Activated T-helper 2 cell treated with anti-CD3 and anti-CD28 coated beads, Interferon-gamma antibody, Interleukin-2, Interleukin-4, amounts not matched to agents 10 μg/mL and 5 μg/mL and 100 μg/mL, durations not matched to agents 14 hours and 24 hours and 36 hours (primary cell): ENCODE measurements at places on chromosomes 3 and 15. TPM values are rescaled to one million over a fixed set of nuclear protein-coding genes. Genes with fewer than 3 reads are reported as not detected.
A peak's percentile ranks its signal among the peaks of the same experiment; 100 is the strongest.

GRCh38 chr3:82378392-82378791, 616.9 kb upstream of the GBE1 start:
- H3K4me1 ChIP-seq = no peaks in the 10 kb centered on the region
- H3K27ac ChIP-seq = no peak overlapping the region
- DNase-seq = no peak
- H3K27me3 ChIP-seq = no peaks in the 10 kb centered on the region
- no peak overlapping the region for H3K4me3 ChIP-seq
- H3K36me3 ChIP-seq = no peaks in the 10 kb centered on the region

DNA sequence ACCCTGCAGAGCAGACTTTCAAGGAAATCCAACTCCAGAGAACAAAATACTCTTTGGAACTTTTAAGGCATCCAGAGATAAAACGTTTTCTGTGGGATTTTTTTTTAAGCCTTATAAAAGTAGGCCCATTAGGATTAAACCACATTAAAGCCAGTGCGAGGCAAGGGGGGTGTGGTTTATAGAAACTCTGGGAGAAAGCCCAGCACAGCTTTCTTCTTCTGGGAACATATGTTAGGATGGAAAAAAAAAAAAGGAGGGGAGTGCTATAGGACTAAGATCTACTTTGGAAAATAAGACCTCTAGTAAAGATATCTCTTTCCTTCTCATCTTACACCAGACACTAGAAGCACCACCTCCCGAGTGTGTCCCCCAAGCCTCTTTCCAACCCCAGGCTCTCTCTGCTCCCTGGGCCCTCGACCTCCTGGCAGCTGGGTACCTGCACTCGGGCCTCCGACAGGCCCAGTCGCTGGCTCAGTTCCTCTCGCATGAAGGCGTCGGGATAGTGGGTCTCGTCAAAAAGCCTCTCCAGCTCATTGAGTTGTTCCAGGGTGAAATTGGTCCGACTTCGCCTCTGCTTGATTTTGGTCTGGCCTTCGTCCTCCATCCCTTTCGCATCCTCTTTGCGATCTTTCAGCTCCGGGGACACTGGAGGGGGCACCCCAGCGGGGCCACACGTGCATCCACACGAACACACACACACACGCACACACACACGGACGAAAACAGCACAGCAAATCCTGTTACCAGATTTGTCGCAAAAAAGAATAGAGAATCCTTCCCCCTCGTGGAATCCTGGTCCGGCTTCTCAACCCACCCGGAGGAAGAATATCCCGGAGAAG, 3.8 kb downstream of the SHOX2 start:
- no peak overlapping the region for H3K27ac ChIP-seq
- peaks cover 36% of the 10 kb centered on the region for H3K4me1 ChIP-seq
- H3K4me3 ChIP-seq = peak overlapping the region; percentile 13
- H3K36me3 ChIP-seq = peaks cover 3% of the 10 kb centered on the region
- DNase-seq = no peak

- H3K27ac ChIP-seq = no peak overlapping the region
- no peak overlapping the region for H3K4me3 ChIP-seq
Measured at GRCh38 chr3:195042743-195043606, 228.0 kb downstream of the XXYLT1 start.

DNA sequence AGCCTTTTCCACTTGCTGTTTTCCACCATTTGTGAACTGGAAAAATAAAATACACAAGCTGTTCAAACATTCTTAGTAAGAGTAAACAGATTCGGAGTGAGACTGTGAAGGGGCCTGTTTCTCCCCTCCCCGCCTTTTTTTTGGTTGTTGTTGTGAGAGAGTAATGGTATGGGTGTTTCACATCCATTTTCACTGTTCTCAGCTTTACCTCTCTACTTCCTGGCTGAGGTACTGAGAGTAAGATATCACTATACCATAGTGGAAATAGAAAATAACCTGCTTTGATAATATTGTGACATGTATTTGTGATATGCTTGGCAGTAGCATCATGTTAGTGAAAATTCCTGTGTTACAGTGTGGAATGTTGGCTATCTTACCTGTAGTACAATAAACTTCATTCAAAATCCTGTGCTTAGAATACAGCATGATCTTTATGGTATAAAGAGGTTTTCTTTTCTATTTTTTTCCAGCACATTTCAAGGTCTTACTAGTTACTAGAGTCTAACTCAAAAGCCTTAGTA, 12.0 kb downstream of the CNTN4 start:
- DNase-seq = no peak
- H3K4me1 ChIP-seq = no peaks in the 10 kb centered on the region
- H3K4me3 ChIP-seq = no peak overlapping the region
- H3K27me3 ChIP-seq = no peaks in the 10 kb centered on the region
- no peaks in the 10 kb centered on the region for H3K36me3 ChIP-seq
- no peak overlapping the region for H3K27ac ChIP-seq

- H3K27me3 ChIP-seq = peaks cover 10% of the 10 kb centered on the region
- no peak overlapping the region for H3K4me3 ChIP-seq
- no peaks in the 10 kb centered on the region for H3K36me3 ChIP-seq
- DNase-seq = no peak
- H3K4me1 ChIP-seq = no peaks in the 10 kb centered on the region
Measured at GRCh38 chr3:31724651-31725050, 191.9 kb downstream of the STT3B start.

GRCh38 chr15:27111323-27111722, 140.3 kb downstream of the GABRG3 start:
- no peak overlapping the region for H3K27ac ChIP-seq
- H3K4me3 ChIP-seq = no peak overlapping the region
- DNase-seq = no peak
- no peaks in the 10 kb centered on the region for H3K36me3 ChIP-seq
- H3K27me3 ChIP-seq = no peaks in the 10 kb centered on the region
- no peaks in the 10 kb centered on the region for H3K4me1 ChIP-seq

GRCh38 chr15:70213794-70214193, 116.1 kb upstream of the TLE3 start:
- DNase-seq = no peak
- peaks cover 9% of the 10 kb centered on the region for H3K27me3 ChIP-seq
- no peak overlapping the region for H3K27ac ChIP-seq
- no peak overlapping the region for H3K4me3 ChIP-seq

DNA sequence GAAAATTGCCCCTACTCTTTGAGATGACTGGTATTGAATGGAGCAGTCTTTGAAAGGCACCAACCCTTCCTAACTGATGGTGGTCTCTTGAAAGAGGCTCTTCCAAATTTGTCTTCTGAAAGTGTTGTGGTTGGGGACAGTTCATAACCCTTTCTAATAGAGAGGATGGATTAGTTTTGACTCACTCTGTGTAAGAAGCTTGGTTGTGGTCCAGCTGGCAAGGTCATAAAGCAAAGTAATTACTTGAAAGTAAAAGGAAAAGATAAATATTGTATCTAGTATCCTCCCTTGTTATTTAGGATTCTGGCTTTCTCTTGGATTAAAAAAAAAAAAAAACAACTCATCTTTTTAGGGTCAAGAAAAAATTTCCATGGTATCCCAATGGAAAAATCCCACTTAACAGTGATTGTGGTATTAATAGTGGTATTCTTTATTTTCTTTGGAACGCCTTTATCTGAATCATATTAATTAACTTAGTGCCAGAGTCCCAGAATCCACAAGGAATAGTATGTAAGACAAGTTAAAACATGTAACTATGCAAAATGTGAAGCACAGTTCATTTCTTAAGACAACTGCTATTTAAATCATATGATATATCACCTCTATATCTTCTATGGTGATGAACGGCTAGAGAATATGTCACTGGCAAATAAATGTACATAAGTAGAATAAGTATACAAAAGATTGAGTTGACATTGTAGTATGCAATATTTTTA, 469.3 kb upstream of the CDIN1 start:
- no peaks in the 10 kb centered on the region for H3K36me3 ChIP-seq
- no peaks in the 10 kb centered on the region for H3K4me1 ChIP-seq
- no peaks in the 10 kb centered on the region for H3K27me3 ChIP-seq
- no peak overlapping the region for H3K4me3 ChIP-seq
- no peak overlapping the region for H3K27ac ChIP-seq
- DNase-seq = no peak

DNA sequence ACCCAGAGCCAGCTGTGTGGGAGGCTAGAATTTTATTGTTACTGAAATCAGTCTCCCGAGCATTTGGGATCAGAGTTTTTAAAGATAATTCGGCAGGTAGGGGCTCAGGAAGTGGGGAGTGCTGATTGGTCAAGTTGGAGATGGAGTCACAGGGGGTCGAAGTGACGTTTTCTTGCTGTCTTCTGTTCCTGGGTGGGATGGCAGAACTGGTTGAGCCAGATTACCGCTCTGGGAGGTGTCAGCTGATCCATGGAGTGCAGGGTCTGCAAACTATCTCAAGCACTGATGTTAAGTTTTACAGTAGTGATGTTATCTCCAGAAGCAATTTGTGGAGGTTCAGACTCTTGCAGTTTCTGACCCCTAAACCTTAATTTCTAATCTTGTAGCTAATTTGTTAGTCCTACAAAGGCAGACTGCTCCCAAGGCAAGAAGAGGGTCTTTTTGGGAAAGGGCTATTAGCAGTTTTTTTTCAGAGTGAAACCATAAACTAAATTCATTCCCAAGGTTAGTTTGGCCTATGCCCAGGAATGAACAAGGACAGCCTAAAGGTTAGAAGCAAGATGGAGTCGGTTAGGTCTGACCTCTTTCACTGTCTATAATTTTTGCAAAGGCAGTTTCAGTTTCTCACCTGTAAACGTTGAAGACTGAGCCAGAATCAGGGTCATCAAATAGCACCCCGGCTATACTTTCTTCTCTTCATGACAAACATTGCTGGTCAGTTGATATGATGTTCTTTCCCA, 28.2 kb downstream of the FLNB start:
- H3K27ac ChIP-seq = no peak overlapping the region
- no peaks in the 10 kb centered on the region for H3K27me3 ChIP-seq
- H3K36me3 ChIP-seq = peaks cover 4% of the 10 kb centered on the region
- H3K4me3 ChIP-seq = no peak overlapping the region

- no peak overlapping the region for H3K27ac ChIP-seq
- no peaks in the 10 kb centered on the region for H3K27me3 ChIP-seq
- H3K4me1 ChIP-seq = no peaks in the 10 kb centered on the region
- H3K4me3 ChIP-seq = no peak overlapping the region
Measured at GRCh38 chr3:17478673-17479072, 263.8 kb downstream of the TBC1D5 start.

DNA sequence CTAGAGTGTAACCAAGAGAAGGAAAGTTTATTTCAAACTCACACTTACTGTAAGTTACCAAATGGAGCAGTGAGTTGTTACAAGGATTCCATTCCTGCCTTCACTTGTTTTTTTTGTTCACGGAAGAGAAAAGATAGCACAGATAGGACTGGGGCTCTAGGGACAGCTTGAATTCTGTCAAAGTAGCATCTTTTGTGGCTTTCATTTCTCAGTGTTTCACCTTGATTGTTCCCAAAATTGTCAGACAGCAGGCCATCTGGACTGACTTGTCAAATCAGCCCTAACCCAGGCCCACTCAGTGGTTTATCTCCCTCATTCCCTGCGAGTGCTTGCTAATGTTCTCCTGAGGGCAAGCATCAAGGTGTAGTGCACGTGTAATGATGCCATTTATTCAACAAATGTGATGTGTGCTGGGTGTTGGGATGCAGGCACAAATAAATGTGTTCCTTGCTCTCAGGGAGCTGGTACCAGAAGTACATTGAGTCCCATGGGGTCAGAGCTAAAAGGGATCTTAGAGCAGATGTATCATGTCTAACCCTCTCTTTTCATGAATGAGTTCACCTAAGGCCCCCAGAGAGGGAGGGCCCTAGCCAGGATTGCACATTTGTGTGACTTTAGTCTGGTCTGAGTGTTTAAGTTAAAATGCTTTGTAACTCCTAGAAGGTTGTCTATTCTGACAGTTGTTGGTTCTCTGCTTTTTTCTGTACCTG, 49.1 kb downstream of the PDHB start:
- H3K27me3 ChIP-seq = no peaks in the 10 kb centered on the region
- H3K27ac ChIP-seq = no peak overlapping the region
- no peak for DNase-seq
- no peak overlapping the region for H3K4me3 ChIP-seq
- peaks cover 47% of the 10 kb centered on the region for H3K36me3 ChIP-seq
- H3K4me1 ChIP-seq = peaks cover 27% of the 10 kb centered on the region

DNA sequence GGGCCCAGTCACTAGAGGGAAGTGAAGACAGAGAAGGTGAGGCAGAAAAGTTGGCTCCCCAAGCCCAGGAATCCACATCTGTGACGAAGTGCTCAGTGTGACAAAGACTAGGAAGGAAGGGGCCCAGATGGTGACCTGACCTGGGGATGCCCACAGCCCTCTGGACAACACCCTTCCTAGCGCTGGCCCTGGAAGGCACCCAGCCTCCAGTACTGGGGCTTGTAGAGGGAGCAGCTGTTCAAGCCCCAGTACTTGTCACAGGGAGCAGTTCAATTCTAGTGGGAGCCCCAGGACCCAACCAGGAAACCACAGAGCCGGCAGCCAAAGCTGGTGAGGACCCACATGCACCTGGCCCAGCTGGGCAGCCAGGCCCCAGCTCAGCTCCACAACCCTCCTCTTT, 190.8 kb downstream of the XXYLT1 start:
- H3K36me3 ChIP-seq = no peaks in the 10 kb centered on the region
- no peak for DNase-seq
- H3K27me3 ChIP-seq = no peaks in the 10 kb centered on the region
- no peak overlapping the region for H3K27ac ChIP-seq

- DNase-seq = no peak
- no peak overlapping the region for H3K4me3 ChIP-seq
- H3K36me3 ChIP-seq = no peaks in the 10 kb centered on the region
- H3K27me3 ChIP-seq = peaks cover 1% of the 10 kb centered on the region
- H3K27ac ChIP-seq = no peak overlapping the region
Measured at GRCh38 chr15:78533331-78533730, 6.9 kb upstream of the PSMA4 start.

DNA sequence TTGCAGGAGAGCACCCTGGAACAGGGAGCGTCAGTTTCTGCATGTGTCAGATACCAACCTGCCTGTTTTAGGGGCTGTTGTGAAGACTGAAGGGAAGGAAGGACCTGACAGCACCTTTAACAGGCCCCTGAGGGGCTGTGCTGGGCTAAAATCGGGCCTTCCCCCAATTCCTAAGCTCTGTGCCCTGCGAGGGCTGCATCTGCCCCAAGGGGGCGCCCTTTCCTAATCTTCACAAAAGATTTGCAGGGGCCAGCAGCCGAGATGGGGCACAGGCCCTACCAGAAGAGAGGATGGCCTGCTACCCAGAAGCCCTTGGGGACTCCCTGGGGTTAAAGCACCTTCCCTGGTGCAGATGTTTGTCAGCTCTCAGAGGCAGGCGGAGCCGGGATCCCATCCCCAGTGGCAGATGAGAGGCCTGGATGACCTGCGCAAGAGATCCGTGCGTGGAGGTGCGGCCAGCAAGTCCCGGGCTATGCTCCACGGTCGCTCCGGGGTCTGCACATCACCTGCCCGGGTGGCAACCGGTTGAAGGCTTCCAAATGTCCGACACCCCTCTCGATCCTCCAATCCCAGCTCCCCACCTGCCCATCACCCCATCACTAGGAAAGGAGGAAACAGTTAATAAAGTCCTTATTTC, 53.6 kb downstream of the RHCG start:
- no peaks in the 10 kb centered on the region for H3K36me3 ChIP-seq
- H3K4me3 ChIP-seq = no peak overlapping the region
- no peak overlapping the region for H3K27ac ChIP-seq
- H3K4me1 ChIP-seq = peaks cover 2% of the 10 kb centered on the region
- DNase-seq = peak; percentile 31

The C2CD4A gene
- total RNA-seq = not detected in 2 replicates

The PLSCR2 gene
- not detected in 2 replicates for total RNA-seq

The CERS3 gene
- 0.09 TPM in 2 replicates for total RNA-seq

The LARP6 gene
- total RNA-seq = not detected in 2 replicates

The MESP2 gene
- total RNA-seq = 0.39 and 0.41 TPM in 2 replicates

The CDAN1 gene
- total RNA-seq = 24.2 and 26.6 TPM in 2 replicates
